AG04450 (cell line): ENCODE measurements at places on chromosomes 7 and 10.

DNA sequence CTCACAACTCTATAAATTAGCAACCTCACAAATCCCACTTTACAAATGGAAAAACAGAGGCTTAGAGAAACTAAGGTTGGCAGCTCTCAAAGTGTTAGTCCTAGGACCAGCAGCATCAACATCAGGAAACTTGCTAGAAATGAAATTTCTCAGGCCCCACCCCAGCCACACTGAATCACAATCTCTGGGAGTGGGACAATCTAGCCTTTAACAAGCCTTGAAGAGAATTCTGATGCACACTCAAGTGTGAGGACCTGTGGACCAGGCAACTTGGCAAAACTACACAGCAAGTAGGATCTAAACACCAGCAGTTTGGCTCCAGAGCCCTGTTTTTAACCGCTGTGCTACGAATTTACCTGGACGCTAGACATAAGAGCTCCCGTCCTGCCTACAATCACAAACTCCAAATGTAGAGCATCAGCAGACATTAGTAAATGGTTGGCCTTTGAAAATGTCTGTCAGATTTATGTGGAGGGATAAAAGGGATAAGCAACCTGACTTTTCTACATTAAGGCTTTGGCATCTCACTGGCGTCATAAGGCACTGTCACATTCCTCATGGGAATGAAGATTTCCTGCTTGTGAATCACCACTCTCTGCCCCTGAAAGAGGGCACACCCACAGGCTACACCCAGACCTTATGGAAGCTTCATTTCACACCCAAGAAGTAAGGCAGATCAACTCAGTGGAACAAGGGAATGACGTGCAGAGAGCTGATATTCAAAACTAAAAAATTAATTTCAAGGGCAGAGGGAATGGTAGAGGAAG lies 34.5 kb downstream of the PPP1R3C start:
- DNase-seq = no peak

DNA sequence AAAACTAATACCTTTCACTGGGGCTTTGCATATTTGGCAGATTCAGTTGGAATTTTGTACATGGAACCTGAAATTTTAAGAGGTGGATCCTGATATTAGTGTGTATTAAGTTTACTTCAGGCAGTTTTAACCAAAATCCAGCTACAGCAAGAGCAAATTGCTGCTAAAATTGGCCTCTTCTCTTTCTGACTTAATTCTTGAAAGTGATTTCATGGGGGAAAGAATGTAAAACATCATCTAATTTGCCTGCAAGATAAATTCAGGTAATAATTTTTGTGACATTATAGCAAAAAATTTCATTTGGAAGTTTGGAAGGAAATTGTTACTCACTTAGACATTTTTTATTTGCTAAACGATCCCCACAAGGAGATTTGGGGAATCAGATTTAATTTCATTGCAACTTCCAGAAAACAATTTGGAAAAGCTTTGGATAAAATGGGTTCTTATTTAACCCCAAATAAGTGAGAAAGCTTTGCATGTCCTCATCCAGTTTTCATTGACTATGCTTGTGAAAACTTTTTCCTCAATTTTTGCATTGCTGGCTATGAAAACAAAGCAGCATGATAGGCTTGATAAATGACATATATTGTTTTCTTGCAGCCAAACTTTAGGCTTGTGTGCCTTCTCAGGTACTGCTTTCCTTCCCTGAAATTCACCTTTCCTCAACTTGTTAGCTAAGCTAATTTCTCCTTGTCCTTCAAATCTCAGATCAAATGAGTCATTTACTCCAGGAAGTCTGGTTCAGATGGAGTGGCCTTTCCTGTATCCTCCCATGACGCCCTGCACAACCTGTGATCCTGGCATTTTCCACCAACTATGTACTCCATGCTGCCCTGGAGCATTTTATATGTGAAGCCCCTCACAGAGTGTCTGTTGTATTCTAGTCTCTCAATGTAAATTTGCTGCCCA lies 27.4 kb upstream of the ZNF438 start:
- DNase-seq = no peak

- DNase-seq = no peak
These were observed 164.4 kb downstream of the GLRX3 start for GRCh38 chr10:130300608-130301020.

- DNase-seq = no peak
These were observed 39.8 kb downstream of the ITPRID1 start for GRCh38 chr7:31553661-31554081.

DNA sequence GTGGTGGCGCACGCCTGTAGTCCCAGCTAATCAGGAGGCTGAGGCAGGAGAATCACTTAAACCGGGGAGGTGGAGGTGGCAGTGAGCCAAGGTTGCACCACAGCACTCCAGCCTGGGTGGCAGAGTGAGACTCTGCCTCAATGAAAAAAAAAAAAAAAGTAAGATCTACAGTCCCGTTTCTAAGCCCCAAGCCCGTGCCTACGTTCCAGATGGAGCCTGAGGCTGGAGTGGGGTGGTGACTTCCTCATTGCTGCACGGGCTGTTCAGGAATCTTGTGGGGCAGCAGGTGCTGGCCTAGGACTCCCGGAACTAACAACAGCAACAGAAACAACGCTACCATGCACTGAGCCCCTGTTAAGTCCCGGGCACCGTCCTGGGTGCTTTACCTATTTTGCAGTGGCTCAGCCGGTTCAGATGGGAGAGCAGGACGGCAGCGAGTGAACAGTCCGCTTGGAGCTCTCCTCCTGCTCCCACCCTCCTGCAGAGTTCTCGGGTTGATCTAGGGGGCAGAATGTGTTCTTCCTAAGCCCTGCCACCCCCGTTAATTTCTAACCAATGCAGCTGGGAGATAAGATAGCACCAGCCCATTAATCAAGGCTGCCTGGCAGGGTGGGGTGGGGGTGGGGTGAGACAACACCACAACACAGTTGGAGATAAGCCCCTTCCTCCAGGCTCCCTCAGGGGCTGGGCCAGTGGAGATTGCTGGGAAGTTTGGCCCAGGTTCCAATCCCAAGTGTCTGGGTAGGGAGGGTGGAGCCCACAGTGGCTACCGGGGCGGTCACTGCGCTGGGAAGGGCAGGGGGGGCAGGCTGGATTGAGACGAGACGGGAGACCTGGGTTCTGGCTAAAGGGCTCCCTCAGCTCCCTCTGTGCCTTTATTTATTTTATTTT lies 17.0 kb upstream of the SFRP5 start:
- DNase-seq = no peak

DNA sequence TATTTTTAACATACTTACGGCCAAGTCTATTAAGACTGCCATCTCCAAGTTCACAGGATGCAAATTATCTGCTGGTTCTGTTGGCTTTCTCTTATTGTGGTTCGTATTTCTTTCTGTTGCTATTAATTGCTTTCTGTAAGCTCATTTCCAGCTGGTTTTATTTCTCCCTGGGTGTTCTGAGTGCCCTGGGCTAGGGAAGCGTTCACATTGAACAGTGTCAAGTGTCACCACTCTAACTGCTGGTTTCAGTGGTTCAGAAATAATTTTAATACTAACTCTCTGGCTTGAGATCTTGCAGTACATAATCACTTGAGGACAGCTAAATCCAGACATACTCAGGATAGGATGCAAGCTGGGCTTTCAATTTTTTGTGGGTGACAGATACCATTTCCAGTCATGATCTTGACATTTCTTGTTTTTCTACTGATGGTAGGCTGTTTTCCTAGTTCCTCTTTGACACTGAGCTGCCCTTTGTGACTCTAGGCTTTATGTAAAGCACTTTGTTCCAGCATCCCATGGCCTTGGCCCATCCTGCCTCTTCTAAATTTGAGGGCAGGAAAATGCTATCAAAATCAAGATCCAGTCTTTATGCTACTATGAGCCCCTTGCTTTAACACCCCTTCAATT lies 117.6 kb downstream of the SNX13 start:
- DNase-seq = no peak

GRCh38 chr7:50264908-50265307 lies 39.6 kb upstream of the IKZF1 start:
- no peak for DNase-seq

GRCh38 chr10:71271662-71272055 lies 47.4 kb upstream of the SLC29A3 start:
- no peak for DNase-seq

DNA sequence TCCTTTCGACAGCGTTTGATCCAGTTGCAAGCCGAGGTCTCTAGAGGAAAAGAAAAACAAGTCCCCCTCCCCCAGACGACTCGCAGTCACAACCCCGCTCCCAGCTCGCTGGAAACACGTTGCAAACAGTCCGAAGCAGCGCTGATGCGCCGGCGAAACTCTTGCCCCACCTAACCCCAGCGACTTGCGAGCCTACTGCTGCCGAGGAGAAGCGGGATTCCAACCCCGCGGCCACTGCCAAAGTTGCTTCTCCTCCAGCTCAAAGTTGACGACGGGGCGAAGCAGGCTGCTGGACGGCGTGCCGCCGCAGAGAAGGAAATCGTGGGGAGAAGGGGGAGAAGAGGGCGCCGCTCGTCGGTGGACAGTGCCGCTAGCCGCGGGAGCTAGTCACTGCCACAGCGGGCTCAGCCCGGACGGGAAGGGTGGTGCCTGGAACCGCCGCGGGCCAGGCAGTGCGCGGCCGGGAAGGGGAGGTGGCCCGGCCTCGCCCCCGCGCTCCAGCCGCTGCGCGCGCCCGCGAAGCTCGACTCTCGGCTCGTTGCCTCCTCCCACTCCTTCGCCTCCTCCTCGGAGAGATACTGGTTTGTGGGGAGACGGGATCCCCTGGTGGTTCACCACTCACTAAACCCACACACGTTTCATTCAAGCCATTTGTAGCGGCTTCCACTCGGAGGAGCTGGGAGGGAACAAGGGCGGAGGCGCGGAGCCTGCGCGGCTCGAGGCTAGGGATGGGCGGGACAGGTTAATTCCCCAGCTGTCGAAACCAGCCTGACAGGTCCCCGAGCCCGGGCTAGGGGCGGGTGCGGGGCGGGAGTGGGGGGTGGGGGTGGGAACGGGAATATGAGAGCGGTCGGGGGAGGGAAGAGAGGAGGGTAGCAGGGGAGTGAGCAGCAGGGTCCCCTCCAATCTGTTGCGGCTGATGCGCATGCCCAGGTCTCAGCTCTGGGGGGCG lies at the start of gene GPR37:
Gene GPR37, minus strand, starts transcription at position 392 of the 952 bp plus-strand sequence. CDS start 816 bp downstream, outside the sequence.
- DNase-seq = peak; percentile 78
